ENCODE measurements at places on chromosomes 12 and 14.
A peak's percentile ranks its signal among the peaks of the same experiment; 100 is the strongest.

GRCh38 chr12:65640489-65640901, 183.8 kb upstream of the HMGA2 start:
- DNase-seq: no peak

DNA sequence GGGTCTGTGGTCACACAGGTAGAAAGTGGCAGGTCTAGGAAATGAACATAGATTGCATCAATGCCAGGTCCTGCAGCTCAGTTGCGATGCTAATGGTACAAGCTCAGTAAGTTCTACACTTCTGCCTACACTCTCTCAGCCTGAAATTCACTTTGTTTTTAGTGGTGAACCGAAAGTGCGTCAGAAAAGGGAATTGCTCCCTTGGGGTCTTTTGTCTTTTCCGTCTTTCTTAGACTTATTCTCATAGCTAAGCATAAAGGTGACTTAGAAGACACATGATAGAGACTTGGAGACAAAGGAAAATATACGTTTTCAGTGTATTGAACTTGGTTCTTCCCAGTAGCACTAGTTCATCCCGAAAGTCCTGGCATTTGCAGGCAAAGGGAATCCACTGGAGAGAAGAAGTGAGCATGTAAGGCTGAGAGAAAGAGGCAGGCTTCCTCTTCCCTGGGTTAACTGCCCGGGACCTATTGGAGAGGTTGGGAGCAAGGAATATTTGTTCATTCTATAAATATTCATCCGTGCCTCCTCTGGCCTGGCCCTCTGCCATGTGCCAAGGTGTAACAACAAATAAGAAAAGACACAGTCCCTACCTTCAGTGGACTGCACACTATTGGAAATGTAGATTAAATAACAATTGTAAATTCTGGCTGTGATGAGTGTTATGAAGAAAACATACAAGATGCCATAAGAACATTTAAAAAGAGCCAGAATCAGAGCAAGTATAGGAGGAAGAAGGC, 785.8 kb downstream of the MED13L start:
- DNase-seq: no peak

GRCh38 chr14:53894456-53894855, 62.2 kb downstream of the BMP4 start:
- no peak for DNase-seq

GRCh38 chr14:31968956-31969698, 108.0 kb upstream of the ARHGAP5 start:
- no peak for DNase-seq

- DNase-seq: no peak
Measured at GRCh38 chr12:72234886-72235285, 37.3 kb upstream of the TRHDE start.

GRCh38 chr12:70176290-70176689, 66.9 kb upstream of the CNOT2 start:
- no peak for DNase-seq

GRCh38 chr14:46747001-46747652, 95.5 kb upstream of the RPL10L start:
- no peak for DNase-seq

- DNase-seq: no peak
Measured at GRCh38 chr12:75476071-75476470, 4.5 kb upstream of the GLIPR1 start.

DNA sequence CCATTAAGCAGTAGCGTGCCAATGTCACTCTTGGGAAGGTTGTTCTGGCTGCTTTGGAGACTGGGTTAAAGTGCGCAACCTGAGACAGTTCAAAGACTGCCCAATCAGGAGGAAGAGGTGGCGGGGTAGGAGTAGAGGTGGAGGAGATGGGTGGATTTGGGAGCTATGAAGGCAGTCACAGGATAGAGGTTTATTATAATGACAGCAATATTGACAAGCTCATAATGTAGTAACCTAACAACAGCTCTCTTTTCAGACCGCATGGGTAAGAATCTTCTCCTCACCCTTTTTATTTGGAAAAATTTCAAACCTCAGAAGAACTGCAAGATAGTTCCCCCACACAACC, 5.3 kb upstream of the PSMD9 start:
- DNase-seq: no peak

DNA sequence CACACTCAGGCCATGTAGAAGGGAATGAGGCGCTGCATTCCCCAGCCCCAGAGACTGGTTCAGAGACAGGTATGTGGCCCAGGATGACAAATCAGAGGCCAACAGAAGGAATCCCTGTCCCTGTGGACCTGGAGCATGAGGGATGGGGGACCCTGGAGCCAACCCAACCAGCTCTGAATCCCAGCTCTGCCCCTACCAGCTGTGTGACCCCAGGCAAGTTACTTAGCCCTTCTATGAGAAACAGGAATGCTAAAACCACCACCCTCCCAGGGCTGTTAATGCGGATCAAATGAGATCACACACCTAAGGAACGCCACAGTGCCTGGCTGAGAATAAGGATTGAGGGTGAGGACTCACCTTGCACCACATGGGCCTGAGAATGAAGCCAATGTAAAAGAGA, 15.6 kb downstream of the ITPK1 start:
- DNase-seq: no peak

GRCh38 chr14:86501611-86502010, 971.7 kb downstream of the FLRT2 start:
- DNase-seq: no peak

GRCh38 chr14:105589161-105589925, 63.0 kb downstream of the TMEM121 start:
- no peak for DNase-seq

DNA sequence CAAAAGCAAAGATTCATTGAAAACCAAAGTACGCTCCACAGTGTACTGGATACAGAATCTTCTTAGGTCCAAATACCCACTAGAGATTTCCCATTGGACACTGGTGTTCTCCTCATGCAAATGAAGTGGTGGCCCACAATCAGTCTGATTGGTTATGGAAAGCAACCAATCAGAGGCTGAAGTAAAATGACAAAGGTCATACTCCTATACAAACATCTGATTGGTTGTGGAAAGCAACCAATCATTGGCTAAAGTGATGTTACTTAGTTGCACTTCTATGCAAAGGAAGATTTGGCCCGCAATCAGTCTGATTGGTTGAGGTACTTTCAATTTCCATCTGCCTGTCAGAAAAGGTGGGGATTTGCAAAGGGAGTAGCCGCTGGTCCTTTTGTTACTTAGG, 1.3 kb upstream of the WASHC3 start:
- DNase-seq: no peak

GRCh38 chr12:7042842-7043241, 17.7 kb upstream of the C1S start:
- DNase-seq: no peak

DNA sequence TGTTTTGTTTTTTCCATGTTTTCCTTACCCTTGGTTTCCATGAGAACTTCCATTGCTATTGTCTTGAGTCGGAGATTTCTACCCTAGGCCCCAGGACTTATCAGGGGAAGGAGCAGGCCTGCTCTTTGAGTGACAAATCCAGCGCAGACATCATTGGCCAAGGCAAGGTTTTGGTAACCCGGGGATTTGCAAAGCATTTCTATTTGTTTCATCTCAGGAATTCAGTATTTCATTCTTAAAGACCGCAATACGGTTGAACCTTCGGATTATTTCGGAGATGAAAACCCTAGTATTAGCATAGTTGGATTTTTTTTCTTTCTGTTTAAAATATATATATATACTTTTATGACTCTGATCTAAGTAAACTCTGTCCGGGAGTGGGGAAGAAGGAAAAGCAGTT, 62.0 kb downstream of the TMEM132C start:
- DNase-seq: no peak

DNA sequence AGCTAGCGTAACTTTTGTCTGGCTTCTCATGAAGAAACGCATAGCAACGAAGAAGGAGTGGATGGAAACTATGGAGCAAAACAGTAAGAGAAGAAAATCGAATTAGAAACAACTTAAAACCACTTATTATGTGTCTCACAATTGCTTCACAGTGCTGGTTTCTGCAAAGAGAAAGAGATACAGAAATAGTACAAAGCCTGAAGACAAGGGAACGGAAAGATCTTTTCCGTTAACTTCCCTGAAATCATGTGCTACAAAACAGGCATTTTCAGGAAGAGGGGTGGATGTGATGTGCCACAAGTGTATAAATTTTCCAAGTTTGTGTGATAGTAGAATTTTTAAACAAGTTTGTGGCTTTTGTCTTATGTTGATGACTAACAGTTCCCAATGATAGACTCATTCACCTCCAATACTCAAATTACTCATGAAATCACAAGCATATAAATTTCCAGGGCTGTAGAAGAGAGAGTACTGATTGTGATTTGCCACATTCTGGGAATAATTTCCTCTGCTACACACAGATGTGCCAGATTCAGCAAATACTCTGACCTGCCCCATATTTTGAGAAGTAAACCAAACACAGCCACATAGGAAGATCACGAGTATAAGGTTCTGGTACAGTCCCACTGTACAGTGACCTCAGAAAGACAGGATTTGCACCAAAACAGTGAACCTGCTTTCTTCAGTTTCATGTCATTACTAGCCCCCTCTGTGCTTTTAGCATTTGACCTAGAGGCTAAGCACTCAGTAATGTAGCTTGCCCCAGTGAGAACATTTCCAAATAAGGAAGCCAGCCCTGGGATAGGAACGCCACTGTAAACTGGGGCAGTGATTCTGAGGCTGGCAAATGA, 41.4 kb upstream of the PPFIA2 start:
- DNase-seq: no peak

GRCh38 chr12:14771651-14772137, 31.6 kb downstream of the WBP11 start:
- peak; percentile 61 for DNase-seq

- DNase-seq: no peak
Measured at GRCh38 chr14:91310606-91311283, 66.2 kb upstream of the GPR68 start.

DNA sequence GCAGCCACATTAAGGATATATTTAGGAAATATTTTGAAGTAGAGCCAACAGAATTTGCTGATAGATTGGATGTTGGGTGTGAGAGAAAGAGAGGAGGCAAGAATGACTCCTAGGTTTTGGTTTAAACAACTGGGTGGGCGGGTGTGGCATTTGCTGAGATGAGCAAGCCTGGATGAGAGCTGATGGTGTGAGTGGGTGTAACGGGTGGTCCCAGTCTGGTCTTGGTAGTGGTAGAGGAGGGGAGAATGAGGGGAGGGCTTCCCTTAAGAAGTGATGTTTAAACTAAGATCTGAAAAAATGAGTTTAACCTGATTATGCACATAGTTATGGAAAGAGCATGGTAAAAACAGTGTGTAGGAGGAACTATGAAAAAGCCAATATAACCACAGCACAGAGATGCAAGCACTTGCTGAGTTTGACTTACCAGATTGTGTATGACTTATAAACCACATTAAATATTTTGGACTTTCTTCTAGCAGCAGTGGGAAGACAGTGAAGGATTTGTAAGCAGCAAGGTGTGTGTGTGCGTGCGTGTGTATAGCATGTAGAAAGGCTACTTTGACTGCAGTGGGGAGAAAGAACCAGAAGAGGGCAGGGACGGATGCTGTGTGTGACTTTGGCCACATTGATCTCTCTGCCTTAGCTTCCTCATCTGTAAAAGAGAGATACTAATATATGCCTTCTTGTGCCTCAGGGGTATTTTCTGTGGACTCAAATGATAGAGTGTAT, 139.7 kb downstream of the PRIMA1 start:
- DNase-seq: no peak

DNA sequence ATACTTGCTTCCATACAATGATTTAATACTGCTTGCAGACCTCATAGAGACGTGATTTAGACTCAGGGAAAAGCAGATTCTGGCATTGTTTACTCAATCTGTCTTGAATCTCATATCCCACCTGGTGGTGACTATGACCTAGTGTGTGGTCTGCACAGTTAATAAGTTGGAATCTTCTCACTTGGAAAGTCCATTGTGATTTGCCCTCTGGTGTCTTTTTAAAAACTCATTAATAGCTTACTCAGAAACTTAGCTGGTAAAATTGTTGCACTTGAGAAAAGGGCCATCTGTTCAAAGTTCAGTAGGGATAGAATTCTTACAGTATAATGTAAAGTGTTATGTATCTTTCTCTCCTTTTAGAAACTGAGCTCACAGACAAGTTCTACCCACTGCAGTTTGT, 106.0 kb downstream of the PELI2 start:
- no peak for DNase-seq

GRCh38 chr12:94510128-94510527, 50.5 kb upstream of the CEP83 start:
- no peak for DNase-seq

DNA sequence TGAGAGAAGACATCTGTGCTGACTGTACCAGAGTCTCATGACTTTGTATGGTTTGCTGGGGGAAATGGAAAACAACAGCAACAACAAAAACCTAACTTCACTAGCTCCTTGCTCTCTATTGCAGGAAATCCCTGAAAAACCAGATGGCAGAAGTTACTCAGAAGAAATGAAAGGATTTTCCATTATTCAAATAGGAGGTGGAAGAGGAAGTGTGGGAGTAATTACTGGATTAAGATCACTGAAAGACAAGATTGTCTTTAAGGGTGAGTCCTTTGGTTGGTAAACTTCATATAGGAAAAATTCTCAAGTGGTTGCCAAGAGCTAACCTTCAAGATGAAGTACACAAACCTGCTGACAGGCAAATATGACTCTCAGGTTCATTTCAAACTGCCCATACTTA, 391.9 kb upstream of the ATP2B1 start:
- no peak for DNase-seq

- no peak for DNase-seq
Measured at GRCh38 chr12:132286912-132287311, 42.5 kb downstream of the GALNT9 start.

DNA sequence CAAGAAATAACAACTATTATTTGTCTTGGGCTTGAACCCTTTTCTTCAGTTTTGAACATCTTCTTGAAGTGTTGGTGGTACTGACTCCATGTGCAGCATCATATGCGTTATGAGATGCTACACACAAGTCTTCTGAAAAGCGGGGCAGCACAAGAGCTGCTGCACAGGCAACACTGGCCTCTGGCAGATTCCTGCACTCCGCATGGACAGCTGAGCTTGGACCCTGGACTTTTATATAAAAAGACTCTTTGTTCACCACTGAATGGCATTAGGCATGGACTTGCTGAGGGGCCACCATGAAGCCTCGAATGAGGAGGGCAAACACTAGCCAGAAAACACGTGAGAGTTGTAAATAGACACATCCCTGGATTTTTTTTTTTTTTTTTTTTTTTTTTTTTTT, 210.8 kb upstream of the NPAS3 start:
- no peak for DNase-seq

- DNase-seq: no peak
Measured at GRCh38 chr12:100399095-100399494, 42.2 kb downstream of the SLC17A8 start.

DNA sequence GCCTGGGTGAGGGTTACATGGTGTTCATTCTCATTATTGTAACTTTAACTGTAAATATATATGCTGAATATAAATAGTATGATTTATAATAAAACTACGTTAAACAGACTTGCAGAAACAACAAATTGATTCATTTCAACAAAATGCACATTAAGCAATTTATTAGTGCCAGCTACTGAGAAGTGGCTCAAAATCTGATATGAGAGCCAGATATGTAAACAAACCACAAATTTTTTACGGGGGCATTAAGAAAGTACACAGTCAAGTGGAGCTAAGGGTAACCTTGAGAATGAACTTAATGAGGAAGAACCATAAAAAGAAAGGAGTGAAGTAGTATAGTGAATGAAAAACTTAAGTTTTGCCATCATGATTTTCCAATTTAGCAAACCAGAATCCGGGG, 40.3 kb downstream of the CEP128 start:
- DNase-seq: no peak

Measured in stimulated activated CD4-positive, alpha-beta T cell treated with anti-CD3 and anti-CD28 coated beads, Interleukin-4, amount 100 ng/mL, for 4 hours (primary cell).